ENCODE measurements at places on chromosomes 5 and 9.

GRCh38 chr5:80961376-80962281 lies 1.5 kb downstream of the RASGRF2 start:
- peak; percentile 47 for DNase-seq

GRCh38 chr5:80989883-80990282 lies 29.7 kb downstream of the RASGRF2 start:
- no peak for DNase-seq

- no peak for DNase-seq
Observed at GRCh38 chr9:70816316-70816715, 305.1 kb downstream of the TRPM3 start.

DNA sequence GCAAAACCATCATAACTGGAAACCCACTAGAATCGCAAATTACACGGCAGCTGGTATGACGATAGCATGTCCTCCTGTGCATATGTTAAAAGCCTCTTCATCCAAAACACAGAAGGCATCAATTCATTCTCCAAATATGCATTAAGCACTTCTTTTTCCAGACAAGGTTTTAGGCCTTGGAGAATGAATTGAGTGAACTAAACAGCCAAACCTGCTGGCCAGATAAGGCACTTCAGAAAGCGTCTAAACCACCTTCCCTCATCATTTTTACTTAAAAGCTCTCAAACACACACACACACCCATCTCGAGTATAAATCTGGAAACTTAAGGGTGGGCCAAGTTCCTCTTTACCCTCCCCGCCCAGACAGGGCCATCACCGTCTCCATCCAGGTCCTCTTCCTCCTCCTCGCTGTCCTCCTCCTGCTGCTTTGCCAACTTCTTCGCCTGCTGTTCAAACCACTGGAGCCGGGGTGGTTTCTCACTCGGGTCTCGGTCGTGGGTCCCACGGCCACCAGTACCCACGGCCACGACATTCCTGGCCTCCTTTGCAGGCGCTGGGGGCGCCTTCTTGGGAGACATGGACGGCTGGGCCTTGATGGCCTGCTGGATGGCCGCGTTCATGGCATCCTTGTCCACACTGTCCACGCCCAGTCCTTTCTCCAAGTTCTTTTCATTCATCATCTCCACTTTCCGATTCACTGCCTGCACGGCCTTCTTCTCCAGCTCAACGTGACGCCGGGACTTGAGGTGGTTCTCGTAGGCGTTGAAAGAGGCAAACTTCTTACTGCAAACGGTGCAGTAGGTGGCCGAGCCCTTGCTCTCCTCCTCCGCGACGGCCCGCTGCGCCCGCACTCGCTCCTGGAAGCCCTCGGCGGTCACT lies 696 bp downstream of the ZNF622 start:
- DNase-seq: no peak

DNA sequence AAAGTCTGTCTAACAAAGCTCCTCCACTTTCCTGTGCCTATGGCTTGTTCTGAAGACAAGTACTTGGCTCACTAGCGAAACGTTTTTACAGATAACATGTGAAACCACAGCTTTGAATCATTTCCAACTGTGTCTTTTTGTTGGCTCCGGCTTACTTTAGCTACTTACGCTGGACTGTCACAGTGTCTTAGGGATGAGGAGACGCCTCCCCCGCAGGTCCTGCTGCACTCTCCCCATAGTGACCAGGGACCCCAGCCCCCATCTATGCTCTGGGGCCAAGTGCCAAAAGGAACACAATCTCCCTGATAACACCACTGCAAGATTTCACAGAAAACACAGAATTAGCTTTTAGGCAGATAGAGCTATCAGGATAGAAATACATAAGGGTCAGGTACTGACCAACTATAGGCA lies 219.1 kb downstream of the ADAMTS6 start:
- no peak for DNase-seq

DNA sequence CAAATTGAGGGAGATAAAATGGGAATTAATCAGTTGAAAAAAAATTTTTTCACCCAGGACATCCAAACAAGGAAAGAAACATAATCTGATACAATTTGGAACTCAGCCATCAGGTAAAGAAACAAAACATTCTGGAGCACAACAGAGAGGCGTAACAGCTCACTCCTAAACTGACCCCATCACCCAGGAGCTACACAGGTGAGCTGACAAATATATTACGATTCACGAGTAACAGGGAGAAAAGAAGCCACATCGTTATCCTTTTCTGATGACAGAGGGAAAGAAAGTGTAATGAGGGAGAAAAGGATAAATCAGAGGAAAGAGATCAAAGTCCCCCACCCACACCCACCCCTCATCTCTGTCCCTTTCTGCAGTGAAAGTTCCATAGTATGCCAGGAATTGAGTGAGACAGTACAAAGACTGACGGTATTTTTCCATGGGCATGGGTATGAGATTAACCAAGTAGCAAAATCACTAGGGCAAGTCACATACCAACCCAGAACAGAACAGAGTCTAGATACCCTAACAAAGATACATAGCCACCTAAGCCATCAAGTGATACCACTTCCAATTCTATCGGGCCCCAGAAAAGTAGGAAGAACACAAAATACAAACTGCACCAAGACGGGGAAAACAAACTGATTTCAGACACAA lies 45.4 kb downstream of the TMEM245 start:
- no peak for DNase-seq

All from activated CD4-positive, alpha-beta T cell treated with anti-CD3 and anti-CD28 coated beads, Interleukin-2, amount 50 U/mL, for 24 hours (primary cell).